ENCODE measurements at places on chromosomes 16 and 17.

GRCh38 chr16:24694931-24695330 lies 34.5 kb upstream of the TNRC6A start:
- DNase-seq = no peak

DNA sequence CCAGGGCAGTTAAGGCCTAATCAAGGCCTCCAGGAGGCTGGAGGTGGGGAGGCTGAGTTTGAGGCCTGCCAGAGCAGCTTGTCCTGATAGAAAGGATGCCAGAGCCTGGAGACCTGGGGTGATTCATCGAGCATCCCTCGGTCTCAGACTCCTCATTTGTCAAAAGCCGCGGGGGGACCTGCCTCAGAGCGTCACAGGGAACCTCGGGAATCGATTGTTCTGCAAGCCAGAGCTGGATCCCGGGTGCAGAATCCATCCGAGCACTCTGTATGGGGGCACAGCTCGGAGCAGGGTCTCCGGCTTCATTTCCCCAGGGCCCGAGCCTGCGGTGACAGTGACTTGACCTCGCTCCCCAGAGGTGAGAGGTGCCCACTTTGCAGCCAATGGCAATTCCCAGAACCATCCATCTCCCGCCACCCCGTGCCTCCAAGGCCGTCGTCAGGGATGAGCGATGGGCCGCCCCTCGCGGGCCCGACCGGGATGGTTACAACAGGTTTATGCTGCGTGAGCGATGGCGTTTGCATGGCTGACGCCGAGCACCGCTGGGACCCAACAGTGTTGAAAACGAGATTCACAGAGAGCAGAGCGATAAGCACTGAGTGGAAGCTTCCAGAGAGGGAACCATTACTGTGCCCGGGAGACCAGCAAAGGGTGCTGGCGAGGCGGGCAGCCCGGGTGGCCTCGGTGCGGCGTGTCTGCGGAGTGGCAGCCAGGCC lies 117.1 kb upstream of the GSE1 start:
- no peak for DNase-seq

DNA sequence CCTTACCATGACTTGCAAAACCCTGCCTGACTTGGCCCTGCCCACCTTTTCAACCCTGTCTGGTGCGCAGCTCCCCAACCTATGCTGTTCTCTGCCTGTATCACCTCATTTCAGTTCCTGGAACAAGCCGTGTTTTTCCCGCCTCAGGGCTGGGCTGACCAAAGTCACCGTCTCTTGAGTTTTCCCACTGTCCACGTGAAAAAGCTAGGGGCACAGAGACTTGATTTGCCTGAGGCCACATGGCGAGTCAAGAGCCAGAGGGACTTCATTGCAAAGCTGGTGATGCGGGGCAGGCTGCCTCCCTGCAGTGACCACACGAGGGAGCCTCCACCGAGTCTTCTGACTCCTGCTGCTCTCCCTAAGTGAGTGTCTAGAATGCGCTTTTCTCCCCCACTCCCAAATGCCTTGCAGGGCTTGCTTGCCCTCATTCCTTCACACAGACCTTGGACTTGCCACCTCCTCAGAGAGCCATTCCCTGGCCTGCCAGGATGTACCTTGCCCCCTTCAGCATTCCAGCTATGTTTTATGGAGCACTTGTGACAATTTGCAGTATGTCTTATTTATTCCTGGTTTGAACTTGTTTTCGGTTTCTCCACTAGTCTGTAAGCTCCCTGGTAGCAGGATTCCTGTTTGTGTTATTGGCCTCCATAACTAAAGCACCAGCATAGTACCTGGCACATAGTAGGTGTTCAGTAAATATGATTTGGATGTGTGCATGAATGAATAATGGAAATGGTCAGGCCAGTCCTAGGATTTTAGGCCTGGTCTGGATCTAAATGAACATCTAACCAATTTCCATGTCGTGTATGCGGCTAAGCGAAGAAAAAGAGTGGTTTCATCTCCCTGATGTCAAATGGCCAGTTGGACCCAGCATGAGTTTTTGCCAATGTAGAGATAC lies 252.3 kb downstream of the SNX29 start:
- DNase-seq = peak; percentile 10

DNA sequence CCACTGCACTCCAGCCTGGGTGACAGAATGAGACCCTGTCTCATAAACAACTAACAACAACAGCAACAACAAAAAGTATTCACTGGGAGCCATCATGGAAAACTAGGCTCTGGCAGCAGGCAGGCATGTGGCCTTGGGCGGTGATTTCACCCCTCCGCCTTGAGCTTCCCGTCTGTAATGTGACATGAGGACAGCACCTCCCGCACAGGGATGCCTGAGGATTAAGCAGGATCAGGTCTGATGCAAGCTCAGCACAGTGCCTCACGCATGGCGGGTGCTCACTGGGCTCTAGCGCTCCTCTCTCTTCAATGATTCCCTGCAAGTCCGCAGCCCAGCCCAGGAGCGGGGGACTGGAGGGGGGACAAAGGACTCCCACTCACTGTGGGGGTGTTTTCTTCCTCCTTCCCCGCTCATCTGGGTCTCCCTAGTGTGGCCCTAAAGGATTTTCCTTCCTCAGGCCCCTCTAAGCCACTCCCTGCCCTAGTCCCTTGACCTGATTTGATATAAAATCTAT lies 2.8 kb downstream of the PLCD3 start:
- no peak for DNase-seq

- no peak for DNase-seq
Measured at GRCh38 chr17:44334315-44334714, 9.7 kb upstream of the SLC25A39 start.

- DNase-seq = no peak
Measured at GRCh38 chr16:85628265-85628556, 15.1 kb downstream of the GSE1 start.

DNA sequence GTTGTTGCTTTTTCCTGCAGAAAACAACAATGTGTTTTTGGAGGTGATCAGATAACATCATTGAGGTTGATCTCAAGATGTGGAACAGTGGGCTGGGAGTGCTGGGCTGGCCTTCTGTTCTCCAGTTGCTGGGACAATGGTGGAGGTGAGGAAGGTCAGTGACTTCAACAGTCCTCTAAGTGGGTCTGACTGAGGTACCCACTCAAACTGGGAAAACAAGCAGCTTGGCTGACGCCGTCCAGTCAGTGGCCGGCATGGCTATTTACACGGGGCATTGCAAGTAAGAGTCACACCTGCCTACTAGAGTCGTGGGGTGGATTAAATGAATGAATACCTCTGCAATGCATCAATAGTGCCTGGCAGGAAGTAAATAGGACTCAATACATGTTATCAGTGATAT lies 386.7 kb upstream of the ZFHX3 start:
- no peak for DNase-seq

- peak; percentile 73 for DNase-seq
Measured at GRCh38 chr16:67431775-67432505, 1.0 kb downstream of the HSD11B2 start.

- DNase-seq = no peak
Measured at GRCh38 chr16:58883131-58883530, 149.0 kb upstream of the GOT2 start.

DNA sequence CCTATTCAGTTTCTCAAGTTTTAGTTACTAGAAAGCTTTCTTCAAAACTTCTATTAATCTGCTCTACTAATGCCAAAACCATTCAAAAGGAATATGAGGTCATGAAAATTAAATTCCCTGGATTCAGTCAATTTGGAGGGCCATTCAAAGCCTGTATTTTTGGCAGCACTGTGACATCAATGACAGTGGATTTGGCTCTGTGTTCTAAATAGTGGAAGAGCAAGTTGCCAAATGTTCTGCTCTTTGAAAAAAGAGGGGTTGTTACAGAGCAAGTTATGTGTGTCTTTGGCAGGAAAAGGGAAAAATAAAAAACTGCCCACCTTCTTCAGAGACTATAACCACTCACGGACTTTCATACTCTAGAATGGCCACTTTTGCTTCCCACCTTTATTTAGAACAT lies 3.2 kb upstream of the C16orf46 start:
- DNase-seq = no peak

DNA sequence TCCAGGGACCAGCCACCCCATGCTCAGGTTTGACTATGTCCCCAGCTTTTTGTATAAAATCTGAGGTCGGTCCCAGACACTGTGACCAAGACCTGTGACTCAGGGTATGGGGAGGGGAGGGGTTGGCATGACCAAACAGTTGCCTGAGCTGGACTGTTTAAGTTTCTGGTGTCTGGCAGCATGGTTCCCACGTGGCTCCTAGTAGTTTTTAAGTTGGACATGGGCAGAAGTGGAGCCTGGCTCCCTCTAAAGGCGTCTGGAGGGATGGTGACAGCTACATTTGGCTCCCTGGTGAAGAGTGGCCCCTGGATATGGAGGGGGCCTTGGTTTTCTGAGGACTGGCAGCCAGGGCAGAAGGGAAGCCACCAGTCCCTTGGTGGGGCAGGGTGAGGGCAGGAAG lies 7.9 kb downstream of the SMCR8 start:
- DNase-seq = no peak

DNA sequence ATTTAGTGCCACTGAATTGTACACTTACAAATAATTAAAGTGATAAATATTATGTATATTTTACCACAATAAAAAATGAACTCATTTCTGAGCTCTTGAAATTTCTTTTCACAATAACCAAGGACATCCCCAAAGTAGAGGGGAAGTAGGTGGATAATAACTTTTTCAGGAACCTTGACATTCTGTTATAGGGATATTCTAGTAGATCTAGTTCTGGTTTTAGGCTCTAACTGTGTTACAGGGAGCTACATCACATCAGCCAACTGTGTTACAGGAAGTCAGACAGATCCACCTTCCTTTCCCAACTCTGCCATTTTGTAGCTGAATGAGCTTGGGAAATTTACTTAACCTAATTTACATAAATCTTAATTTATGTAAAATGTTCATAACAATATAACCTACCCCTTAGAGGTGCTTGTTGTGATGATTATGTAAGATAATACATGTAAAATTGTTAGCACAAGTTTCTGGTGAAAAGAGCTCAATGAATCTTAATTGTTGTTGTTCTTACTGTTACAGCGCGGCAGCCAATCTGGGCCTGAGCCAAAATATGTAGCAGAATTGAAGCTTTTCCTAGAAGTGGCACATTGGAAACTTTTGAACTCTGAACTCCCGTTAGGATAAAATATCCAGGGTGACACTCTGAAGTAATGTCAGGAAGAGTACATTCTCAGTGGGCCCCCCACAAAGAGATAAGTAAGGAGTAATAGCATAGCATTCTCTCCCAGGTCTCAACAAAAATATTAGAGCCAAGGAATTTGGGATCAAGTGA lies 169.8 kb downstream of the AATF start:
- DNase-seq = no peak

DNA sequence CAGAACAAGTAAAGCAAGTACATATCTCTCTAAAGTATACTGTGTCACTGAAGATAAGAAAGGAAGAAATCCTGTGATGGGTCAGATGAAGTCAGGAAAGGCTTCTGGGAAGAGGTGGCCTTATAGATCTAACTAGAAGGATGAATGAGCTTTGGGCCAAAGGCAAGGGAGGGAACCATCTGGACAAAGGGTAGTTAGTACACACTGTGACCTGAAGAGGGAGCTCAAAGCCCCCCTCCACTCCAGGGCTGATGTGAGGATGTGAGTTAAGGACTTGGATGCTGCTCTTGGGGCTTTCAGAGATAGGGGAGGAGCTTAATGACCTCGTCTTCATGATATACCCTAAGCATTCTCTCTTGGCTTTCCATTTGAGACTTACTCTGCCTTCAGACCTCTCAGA lies 185.3 kb upstream of the CACNG3 start:
- peak; percentile 3 for DNase-seq

DNA sequence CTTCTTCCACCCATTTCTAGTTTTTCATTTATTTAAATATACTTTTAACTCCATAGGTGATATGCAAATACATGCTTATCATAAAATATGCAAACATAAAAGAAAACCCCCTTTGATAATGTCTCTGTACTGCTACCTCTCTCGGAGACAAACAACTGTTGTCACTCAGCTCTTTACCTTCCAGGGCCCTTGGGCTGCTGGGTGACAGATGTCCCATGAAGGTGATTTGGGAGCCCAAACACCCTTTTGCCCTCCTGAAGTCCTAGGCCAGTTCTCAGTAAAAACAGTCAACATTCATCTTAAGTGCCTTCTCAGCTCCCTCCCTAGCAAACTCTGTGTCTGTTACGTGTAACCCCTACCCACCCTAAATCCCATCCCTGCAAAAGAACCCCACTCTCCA lies 37.5 kb downstream of the CHD9 start:
- no peak for DNase-seq

DNA sequence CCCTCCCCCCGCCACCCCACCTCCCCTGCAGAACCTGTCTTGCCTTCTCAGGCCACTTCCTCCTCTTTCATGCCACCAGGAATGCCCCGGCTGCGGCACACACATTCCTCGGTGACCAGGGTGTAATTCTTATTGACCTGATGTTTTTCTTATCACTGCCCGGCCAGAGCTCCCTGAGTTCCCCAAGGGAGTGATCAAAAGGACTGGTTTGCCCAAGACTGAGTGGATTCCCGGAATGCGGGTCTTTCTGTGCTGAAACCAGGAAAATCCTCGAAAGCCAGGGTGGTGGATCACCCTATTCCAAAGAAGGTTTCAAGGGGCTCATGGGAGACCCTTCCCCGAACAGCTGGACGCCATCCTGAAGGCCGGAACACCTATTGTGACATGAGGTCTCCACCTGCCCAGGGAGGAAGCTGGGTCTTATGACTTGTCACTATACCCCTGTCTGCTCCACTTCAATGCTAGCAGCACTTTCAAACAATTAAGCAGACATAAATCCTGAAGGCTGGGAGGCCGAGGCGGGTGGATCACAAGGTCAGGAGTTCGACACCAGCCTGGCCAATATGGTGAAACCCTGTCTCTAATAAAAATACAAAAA lies 53.0 kb upstream of the RPL38 start:
- DNase-seq = no peak

DNA sequence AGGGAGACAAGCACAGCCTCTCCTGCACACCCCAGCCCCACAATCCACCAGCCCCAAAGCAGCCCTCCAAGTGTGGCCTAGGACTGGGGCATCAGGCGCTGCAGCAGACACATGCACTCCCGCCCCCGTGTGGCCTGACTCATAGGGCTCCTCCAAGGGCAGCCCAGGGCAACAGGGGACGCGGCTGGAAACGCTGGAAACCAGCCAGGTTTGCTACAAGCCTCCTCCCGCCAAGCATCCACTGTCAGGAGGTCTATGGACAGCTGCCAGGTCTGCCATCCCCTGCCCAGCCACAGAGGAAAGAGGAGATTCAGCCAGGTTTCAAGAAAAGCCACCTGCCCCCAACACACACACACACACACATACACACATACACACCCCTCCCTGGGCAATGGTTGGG lies 25.8 kb downstream of the SRCIN1 start:
- DNase-seq = peak; percentile 91

GRCh38 chr16:29994600-29995323 lies 655 bp downstream of the HIRIP3 start:
- DNase-seq = no peak

- DNase-seq = no peak
Measured at GRCh38 chr17:57463103-57463885, 207.0 kb downstream of the MSI2 start.

- DNase-seq = peak; percentile 73
Measured at GRCh38 chr16:71412270-71413160, 29.3 kb downstream of the TLE7 start.
